ENCODE measurements at places on chromosomes 2 and 18. TPM values are rescaled to one million over a fixed set of nuclear protein-coding genes. Genes with fewer than 3 reads are reported as not detected.
A peak's percentile ranks its signal among the peaks of the same experiment; 100 is the strongest.

DNA sequence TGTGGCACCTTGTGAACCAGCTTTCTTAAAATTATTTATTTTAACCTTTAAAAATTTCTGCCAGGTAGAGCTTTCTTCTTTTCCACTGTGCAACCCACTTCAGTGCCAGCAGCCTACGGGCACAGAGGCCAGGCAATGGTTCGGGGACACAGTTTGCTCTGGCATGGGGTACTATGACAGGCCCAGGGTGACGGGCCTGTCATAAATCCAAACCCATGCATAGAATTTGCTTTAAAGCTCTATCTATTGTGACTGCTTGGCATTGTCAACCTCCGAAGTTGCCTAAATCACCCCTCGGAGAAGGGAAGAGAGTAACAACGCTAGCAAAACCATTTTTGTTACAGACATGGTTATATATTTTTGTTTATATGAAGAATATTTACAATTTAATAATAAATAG lies 1.5 kb downstream of the ODC1 start:
- peak; percentile 58 for DNase-seq

DNA sequence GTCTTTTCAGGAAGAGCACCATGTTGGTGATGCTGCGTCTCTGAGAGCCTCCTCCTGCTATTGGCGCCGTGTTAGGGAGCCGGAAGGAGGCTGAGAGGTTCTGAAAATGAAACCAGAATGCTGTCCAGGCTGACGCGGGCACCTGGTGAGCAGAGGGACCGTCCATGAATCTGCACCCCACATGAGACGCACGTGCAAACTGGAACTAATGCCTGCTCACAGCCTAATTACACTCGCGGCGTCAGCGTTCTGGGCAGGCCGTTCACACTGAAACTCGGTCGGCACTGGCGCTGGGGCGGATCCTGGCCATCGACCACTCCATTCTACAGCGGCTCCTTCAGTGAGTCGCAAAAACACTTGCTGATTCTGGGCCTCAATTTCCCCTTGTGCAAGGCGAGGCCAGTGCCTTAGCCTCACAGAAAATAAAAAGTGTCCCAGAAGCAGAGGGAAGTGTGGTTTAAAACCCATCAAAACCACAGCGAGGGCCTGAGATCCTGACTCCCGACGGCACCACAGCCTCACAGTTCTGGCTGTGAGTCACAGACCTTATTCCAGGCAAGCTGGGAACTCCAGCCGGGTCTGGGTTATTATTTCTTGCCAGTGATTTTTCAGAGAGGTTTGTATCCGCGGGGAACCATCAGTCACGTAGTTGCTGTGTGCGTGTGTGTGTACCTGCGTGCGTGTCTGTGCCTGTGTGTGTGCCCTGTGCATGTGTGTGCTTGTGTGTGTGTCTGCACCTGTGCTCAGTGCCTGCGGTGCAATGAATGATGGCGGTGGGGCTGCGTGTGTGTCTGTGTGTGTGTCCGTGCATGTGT lies 49.1 kb upstream of the CTDP1 start:
- no peak for DNase-seq

DNA sequence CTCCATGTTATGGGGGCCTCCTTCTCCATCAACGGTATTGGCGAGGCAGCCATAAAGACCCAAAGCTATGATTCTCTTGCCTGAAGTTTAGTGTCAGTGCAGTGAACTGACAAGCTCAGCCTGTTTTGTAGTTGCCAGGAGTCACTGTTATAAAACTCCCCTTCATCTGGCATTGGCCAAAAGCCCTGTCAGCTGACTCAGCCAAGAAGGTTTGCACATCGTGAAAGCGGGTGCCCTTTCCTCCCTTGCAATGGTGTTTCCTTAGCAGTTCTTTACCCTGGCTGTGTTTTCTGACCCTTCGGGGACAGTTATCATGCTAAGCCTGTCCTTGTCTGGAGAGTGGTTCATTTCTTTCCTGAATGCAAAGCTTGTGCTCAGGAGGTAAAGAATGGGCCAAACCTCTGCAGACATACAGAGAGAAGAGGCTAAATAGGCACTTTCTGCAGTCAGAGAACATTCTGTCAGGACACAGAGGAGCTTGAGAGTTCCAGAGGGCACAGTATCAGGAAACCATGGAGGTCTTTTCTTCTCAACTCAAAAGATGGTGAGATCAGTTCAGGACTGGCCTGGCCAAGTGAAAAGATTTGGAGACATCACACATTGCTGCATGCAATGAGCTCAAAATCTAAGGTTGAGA lies 414.2 kb downstream of the ZNF521 start:
- DNase-seq = no peak

GRCh38 chr2:240585101-240585500 lies 1.4 kb upstream of the CAPN10 start:
- no peak for DNase-seq

HOXD12 gene
- total RNA-seq = not detected

SLC5A7 gene
- total RNA-seq = not detected

COL4A3 gene
- total RNA-seq = not detected

All from activated CD4-positive, alpha-beta T cell treated with anti-CD3 and anti-CD28 coated beads, Interleukin-2, amount 10 ng/mL, durations not matched to agents 24 days and 14 days (primary cell).